ENCODE measurements at places on chromosomes 1 and 21.
A peak's percentile ranks its signal among the peaks of the same experiment; 100 is the strongest.

- peak; percentile 12 for DNase-seq
Measured at GRCh38 chr1:153465811-153466636, 5.6 kb upstream of the S100A7 start.

DNA sequence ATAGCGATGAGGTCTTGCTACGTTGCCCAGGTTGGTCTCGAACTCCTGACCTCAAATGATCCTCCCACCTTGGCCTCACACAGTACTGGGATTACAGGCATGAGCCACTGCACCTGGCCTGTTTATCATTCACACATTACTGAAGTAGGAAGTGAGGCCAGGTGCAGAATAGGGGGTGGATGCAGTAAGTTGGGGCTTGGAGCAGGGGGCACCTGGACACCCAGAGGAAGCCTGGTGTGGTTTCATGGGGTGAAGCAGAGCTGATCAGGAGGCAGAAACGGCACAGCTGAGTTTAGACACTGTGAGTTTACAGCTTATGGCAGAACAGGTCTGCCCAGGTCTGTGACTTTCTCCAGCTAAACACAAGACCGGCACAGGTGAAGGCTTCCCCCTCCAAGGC lies 4.9 kb downstream of the CDA start:
- DNase-seq = no peak

GRCh38 chr21:24294171-24294570 lies 1313.1 kb downstream of the MRPL39 start:
- no peak for DNase-seq

- no peak for DNase-seq
Measured at GRCh38 chr1:6263716-6264115, 2.8 kb upstream of the GPR153 start.

DNA sequence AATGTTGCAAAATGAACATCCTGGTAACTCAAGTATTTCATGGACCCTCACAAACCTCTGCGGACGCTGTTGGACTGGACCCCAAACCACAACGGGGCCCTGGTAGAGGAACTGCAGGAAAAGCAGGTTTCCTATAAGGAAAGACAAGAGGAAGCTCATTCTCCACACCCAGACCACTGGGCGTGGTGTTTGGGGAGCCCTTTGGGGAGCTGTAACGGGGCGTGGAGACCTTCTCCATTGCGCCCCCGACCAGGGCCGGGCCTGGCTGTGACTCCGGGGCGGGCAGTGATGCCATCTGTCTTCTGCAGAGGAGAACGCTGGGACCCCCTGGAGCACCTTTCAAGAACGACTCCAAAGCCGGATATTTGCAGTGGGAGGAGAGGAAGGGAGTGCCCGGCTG lies 30.0 kb upstream of the AGPAT3 start:
- DNase-seq = peak; percentile 56

DNA sequence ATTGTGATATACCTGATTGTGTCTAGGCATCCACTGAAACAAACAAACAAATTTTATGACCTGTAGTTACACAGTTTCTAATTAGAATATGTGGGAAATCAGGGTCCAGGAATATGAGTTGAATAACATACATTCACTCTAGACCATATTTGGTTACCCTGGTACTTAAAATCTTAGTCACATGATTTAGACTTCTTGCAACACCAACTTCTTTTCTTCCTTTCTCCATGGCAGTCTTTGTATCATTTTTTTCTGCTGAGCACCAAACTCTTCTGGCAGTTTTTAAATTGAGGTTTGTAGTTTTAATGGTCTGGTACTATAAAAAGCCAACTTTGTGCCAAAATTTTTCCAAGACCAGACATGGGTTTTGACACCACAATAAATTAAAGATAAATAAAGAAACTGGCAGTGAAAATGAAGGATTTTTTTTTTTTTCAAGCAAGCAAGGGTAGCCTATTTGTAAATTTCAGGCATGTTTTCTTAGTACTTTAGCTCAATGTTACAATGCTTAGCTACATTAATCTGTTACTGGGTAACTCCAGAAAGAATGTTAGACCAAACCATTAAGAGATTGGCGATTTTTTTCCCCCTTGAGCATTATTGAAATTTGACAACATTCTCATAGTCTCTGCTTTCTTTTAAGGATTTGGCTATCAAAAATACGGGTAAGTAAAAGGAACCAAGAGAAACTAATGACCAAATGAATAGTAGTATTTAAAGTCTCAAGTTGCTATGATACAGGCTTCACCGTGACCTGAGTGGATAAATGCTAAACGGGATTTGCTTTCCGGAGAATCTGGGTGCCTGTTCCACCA lies 108.5 kb downstream of the NFIA start:
- no peak for DNase-seq

GRCh38 chr1:108747898-108748297 lies 1.4 kb downstream of the STXBP3 start:
- DNase-seq = no peak

DNA sequence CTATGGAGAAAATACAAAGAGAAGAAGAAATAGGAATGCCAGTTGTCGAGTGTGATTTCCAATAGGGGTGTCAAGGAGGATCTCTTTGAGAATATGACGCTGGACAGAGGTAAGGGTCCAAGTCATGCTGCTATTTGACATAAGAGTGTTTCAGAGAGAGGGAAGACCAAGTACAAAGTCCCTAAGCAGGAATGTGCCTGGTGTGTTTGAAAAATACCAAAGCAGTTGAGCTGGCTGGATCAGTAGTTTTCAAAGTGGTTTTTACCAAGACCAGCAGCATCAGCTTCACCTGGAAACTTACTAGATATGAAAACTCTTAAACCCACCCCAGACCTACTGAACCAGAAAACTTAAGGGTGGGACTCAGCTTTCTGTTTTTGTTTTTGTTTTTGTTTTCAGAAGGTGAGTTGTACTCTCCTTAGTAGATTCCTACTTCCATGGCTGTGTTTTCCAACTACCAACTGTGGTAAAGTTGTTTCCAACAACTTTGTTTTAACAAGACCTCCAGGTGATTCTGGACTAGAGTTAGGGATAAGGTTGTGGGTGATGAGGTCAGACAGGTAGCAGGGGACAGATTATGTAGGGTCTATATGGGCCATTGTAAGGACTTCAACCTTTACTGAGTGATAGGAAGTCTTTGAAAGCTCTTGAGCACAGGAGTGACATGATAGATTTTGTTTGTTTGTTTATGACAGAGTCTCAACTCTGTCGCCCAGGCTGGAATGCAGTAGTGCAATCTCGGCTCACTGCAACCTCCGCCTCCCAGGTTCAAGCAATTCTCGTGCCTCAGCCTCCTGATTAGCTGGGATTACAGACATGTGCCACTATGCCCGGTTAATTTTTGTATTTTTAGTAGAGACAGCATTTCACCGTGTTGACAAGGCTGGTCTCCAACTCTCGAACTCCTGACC lies 7.3 kb upstream of the GJA9 start:
- no peak for DNase-seq

DNA sequence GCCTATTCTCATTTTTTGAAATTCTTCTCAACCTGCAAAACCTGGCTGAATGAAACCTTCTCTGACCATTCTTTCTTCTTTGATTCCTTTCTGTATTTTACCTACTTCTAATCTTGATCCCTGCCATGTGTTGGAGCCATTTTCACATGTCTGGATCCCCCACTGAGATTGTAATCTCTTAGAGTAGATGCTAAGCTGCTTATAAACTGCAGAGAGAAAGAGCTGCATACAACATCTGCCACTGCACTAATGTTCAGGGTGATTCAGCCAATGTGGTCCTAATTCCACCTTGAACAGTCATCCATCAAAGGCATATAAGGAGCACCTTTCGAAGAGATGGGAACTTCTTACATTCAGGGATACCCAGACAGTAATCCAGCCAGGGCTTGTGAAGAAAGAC lies 16.2 kb upstream of the DAB1 start:
- no peak for DNase-seq

GRCh38 chr1:229661897-229662296 lies 35.9 kb downstream of the URB2 start:
- no peak for DNase-seq

DNA sequence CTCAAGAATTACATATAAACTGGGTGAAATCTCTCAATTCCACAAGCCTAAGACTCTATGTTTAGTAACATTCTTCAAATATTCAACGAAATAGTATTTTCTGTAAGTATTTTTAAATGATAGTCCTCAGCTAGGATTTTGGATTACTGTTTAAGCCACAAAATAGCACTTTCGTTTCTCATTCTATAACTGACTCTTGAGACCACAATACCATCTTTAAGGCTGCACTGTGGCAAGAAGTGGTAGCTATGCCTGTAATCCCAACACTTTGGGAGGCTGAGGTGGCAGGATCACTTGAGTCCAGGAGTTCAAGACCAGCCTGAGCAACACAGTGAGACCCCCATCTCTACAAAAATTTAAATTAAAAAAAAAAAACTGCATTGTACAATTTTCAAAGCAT lies 126.7 kb downstream of the CDC42BPA start:
- no peak for DNase-seq

DNA sequence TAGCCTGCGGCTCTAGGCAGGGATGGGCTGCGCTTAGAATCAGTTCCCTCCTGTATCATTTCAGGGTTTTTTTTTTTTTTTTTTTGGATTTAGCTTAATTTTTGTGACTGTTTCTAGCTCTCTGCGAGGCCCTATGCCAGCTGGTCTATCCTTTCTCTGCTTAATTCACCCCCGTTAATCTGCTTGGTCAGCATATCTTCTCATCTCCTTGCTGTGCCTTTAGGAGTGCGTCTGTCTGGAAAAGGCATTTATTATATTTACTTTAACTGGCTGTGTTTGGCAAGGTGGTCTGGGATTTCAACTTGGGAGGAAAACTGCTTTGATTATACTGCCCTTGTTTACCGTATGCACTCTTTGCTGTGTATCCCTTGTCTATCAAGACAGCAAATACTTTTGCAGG lies 184.8 kb upstream of the KIAA0040 start:
- no peak for DNase-seq

DNA sequence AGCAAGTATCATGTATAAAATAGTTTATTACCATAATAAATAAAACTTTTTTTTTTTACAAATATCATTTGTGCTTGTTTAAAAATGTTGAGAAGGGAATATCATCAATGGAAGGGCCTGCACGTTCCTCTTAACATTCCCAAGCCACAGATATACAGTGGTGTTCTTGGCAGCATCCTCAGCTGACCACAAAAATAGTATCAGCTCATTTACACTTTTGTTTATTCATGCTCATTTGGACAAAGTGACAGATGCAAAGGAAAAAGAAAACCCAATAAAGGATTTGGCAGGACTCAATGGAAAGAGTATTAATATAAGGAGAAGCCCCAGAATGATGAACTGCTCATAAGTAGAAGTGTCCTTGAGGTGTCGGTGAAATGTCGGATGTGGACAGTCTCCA lies 349.6 kb downstream of the HHAT start:
- no peak for DNase-seq

DNA sequence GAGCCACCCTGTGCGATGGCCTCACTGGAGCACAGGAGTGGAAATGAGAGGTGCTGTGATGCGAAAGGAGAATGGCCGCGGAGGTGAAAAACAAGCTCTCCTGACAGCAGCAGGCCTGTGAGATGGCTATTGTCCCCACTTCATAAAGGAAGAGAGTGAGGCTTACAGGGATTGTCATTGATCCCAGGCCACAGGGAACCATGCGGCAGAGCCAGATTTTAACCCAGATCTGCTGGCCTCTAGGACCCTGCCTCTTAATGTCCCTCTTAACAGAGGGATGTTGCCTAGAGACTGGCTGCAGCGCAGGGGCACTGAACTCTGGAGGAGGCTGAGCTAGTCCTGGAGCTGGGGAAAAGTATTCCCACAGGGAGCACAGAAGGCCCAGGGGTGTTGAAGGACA lies 3.1 kb upstream of the SYTL1 start:
- no peak for DNase-seq

DNA sequence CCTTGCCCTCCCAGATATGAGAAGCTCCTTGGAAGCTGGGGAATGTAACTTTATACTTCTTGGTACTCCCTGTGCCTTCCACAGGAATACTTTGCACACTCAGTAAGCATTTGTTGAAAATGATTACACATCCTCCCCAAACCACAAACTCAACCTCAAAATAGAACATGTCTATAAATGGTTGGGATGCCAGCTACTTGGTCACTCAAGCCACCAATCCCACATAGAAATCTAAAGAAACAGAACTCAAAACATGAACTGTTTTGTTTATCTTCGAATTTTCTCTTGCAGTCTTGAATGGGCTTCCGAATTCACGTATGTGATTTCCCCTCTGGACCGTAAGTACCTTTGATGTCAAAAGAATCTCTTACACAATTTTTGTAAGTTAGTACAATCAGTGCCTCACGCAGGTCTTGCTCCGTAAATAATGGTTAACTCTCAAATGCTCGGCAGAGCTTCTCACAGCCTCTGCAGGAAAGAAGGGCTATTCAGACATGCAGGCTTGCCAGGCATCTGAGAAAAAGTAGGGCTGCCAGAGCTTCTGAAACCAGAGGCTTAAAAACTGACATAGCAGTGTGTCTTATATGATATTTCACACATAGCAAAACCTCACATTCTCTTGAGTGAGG lies 26.9 kb downstream of the SORT1 start:
- peak; percentile 69 for DNase-seq

DNA sequence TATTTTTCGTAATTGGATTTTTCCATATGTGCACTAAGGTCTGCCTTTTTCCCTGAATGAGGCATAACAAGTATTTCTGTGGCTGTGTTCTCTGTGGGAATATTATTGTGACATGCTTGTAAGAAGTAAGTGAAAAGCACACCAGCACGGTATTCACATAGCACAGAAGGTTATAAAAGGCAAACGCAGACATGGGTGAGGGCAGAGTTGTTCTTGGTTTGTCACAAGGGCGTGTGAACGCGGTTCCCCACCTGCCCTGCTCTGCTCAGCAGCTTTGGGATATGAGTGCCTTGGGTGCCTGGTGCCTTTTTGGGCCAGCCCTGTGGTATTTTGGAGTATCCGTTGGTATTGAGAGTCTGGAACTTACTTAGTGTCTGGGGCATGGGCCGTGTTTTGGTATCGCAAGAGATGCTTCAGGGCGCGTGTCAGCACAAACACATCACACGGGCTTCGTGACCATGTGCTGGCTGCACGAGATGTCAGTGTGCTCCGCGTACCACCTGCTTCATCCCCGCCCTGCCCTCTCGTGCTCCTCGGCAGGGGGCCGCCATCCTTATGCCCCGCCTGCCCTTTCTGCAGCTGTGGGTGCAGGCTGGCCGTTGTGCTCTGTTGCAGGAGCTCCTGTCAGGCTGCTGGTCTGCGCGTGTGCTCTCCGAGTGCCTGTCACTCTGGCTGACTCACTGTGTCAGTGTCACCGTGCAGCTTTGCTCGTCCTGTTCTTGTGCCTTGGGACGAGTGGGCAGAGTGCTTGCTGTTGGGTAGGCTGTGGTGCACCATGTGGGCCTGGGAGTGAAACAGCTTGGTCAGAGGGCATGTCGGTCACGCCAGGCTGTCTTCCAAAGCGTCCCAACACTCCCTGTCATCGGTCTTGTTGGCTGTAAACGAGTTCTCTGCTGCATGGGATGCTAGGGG lies 15.0 kb downstream of the SKI start:
- DNase-seq = no peak

DNA sequence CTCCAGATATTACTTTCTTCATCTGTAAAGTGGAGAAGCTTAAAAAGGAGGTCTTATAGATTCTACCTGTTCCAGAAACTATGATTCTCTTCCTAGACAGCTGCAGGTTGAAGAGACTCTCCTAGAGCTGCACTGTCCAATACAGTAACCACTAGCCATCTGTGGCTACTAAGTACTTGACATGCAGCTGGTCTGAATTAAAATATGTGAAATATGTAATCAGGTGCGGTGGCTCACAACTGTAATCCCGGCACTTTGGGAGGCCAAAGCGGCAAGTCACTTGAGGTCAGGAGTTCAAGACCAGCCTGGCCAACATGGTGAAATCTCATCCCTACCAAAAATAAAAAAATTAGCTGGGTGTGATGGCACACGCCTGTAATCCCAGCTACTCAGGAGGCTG lies 15.8 kb downstream of the APP start:
- no peak for DNase-seq

- no peak for DNase-seq
Measured at GRCh38 chr1:54459726-54460191, 53.6 kb upstream of the SSBP3 start.

GRCh38 chr1:3852711-3853485 lies 4.1 kb downstream of the CEP104 start:
- no peak for DNase-seq

Data from CMK (cell line).